ENCODE measurements at places on chromosomes 7 and 10.

GRCh38 chr7:27423290-27423689, 180.7 kb downstream of the EVX1 start:
- no peak for DNase-seq

GRCh38 chr7:128116740-128117139, 85.5 kb upstream of the LRRC4 start:
- no peak for DNase-seq

DNA sequence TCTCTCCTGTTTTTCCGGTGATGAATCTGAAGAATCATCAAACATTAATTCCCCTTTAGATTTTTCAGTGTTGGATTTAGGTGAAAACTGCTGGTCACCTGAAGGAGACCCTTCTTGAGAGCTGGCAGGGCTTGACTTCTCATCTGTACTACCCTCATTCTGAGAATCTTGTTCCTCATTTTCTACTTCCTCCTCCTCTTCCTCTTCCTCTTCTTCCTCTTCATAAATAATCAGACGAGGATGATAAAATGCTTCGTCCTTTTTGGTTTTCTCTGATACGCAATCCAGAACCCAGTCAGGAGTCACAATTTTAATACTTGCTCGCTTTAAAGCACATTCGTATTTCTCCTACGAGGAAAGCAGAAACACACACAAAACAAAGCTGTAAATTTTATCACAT, 26.9 kb downstream of the PAXIP1 start:
- no peak for DNase-seq

DNA sequence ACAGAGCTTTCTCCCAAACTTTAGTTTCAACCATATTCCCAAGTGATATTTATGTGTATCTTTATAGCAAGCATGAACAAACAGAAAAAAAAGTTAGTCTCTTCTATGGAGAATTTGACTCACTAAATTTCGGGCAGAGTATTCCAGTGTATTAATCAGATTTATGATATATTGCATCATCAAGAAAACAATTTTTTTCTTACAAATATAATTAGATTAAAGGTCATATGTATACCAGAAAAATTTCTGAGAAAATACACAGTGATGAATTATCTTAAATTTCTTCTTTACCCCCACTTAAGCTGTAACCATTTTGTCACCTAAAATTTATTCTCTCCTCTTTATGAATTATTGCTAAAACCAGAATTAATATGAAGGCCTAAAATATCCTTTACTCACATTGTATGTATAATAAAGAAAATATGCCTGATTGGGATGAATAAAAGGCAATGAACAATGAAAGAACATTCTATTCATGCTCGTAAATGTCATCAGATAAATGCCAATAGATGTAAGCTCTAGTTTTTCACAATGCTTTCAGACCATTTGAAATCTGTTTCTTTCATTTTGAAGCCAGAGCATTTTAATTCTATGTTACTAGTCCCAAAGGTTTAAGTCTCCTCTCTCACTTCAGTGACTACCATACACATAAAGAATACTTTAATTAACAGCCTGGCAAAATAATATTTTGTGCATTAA, 192.1 kb downstream of the HGF start:
- no peak for DNase-seq

DNA sequence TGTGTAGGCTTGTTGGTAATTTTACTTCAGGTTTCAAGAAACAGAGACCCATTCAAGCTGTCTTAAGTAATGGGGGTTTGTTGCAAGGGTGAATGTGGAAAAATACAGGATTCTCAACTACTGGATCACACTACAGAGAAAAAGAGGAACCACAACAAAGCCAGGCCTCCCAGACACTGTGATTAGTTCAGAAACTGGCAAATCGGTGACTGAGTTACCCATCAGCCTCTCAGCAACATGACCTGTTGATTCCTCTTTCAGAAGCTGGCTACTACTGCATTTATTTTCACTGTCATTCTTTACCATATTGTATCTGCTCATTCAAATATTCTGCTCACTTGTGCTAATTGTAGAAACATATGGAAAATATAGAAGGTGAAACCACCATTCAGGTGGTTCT, 16.0 kb downstream of the CCDC71L start:
- DNase-seq = no peak

DNA sequence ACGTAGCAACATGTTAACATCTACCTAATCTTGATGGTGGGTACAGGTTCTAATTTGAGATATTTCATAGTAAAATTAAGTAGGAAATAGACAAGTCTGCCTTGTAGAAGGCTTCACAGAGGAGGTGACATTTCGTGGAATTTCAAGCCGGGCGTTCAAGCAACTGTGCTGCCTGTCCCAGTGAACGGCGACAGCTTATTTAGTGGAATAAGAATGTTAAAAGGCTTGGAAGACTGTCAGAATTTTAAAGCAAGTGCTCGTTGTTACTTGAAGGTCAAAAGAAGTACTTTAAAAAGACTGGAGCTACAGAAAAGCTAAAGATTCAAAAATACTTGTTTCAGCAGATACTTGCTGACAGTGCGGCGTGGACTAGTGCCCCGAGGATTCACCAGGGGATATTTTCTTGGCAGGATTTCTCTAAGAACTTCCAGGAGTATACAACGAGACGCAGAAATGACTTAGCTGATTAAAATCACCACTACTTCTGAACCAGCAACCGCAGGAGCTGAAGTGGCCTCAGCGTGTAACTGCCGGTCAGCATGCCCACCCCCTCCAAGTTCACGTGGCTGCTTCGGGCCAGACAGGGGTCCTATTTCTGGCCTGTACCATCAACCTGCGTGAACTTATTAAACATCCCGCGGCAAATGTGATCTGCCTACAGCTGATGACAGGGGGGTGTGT, 46.5 kb downstream of the CTBP2 start:
- no peak for DNase-seq

- no peak for DNase-seq
Measured at GRCh38 chr10:102918817-102919245, 737 bp downstream of the CNNM2 start.

DNA sequence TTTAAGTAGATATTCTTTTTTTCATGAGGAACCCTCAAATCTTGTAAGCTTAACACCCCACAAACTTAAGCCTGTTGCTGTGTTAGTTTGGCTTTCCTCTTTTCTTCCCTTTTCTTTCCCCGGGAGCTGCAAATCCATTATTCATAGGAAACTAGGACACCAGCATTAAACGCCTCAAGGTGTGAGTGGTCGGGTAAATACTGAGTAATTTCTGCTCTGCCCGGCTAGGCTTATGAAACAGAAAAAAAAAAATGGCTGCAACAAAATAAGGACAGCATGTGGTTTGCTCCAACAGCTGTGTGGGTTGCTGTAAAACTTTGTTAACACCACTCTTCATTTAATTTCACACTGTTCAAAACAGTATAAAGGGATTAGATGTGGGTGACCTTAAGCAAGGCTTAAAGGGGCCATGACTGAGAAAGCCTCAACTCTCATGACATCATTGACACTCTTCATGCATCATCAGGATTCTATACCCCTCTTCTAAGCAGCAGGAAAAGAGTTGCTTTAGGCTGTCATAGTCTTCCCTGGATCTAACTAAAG, 104.1 kb downstream of the AOAH start:
- no peak for DNase-seq
